ENCODE measurements at places on chromosomes 6 and 20.
A peak's percentile ranks its signal among the peaks of the same experiment; 100 is the strongest.

DNA sequence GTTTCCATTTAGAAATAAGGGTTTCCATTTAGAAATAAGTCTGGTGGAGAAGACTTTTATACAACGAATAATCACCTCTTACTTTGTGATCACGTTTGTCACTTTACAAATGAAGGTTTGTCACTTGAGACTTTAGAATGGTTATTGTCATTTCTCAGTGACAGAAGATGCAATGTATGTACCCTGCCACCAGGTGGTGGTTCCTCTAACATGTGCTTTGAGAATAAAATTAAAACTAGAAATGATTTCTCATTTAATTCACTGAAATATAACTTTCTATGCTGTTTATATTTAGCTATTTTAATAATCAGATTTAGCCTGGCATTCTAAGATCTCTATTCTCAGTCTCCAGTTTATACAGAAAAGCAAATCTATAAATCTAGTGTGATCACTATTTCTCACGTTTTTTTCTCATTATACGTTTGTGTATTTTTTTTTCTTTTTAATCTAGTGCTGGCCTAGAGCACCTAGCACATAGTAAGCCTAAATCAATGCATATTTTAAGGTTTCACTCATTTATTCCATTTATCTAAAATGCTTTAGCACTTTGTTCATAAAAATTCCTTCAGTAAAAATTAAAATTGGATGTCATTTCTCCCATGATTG is 57.4 kb upstream of the TFAP2D start:
- DNase-seq, result no peak

DNA sequence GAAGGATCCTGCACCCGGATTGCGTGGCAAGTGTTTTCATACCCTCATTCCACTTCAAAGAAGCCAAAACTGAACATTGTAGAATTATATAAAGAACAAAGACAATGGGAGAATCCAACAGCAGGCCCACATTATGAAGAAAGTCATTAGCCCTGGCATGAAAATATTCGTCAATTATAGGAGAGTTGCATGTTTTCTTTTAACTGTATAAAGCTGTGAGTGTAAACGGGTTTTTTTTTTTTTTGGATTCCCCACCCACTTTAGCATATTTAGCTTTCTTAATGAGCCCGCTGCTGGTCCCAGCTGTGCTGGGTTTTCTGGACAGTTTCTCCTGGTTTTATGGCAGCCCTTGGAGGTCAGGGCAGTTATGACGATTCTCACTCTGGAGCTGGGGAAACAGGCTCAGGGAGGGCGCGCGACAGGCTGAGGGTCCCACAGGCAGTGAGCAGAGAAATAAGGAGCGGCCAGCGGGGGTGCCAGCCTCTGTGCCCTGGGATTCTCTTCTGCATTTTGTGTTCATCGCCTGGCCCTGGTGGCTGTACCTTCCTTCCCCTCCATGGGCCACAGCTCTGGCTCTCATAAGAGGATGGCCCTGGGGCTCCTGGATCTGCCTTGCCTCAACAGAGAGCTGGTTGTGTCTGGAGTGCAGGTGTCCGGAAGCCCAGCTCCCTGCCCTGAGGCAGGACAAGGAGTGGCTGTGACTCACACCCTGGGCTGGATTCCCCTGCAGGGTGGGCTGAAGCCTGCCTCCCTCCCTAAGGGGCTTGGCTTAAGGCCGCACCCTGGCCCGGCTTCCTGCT is 24.1 kb upstream of the SULF2 start:
- no peak for DNase-seq

DNA sequence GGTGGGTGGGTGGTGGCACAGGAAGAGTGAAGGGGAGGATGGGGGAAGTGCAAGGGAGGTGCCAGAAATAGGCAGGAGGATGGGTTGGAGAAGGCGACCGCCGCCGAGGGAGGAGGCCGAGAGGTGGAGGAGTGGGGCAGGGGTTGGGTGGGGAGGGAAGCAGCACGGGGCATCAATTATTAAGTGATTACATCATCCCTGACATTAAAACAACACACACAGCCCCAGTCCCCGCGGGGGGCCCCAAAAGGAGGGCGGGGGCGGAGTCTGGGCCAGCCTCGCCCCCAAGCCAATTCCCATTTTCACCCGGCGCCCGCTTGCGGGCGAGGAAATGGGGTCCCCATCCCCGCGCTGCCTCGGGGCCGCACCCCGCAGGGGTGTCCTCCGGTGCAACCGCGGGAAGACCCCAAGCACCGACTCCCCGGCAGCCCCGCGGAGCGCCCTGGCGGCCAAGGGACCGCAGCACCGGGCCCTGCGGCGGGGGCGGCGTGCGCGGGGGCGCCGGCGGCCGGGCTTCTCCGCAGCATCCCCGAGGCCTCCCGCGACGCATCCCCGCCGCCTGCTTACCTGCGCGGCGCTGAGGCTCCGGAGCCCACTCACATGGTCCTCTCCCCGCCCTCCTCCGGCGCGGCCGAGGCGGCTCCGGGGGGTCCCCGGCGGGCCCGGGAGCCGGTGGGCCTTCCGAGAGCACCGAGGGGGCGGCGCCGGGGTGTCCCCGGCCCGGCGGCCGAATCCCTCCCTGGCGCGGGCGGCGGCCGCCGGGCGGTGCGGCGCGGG is 663 bp downstream of the FYN start:
- peak; percentile 48 for DNase-seq

GRCh38 chr20:46063151-46063550 is 26.6 kb downstream of the NCOA5 start:
- no peak for DNase-seq

DNA sequence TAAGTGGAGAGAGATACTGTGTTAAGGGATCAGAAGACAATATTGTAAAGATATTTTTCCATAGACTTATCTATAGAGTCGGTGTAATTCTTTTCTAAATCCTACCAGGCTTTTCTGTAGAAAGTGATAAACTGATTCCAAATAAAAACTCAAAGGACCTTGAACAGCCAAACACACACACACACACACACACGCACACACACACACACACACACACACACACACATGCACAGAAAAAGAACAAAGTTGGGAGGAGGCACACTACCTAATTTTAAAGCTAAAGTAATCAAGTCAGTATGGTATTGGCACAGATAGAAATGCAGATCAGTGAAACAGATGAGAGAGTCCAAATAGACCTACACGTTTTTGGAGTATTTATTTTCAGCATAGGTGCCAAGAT is 456.2 kb downstream of the CDC5L start:
- no peak for DNase-seq

GRCh38 chr20:64070244-64070993 is 7.4 kb downstream of the TCEA2 start:
- no peak for DNase-seq

- DNase-seq, result no peak
These were observed 15.9 kb upstream of the PCSK2 start for GRCh38 chr20:17210983-17211382.

DNA sequence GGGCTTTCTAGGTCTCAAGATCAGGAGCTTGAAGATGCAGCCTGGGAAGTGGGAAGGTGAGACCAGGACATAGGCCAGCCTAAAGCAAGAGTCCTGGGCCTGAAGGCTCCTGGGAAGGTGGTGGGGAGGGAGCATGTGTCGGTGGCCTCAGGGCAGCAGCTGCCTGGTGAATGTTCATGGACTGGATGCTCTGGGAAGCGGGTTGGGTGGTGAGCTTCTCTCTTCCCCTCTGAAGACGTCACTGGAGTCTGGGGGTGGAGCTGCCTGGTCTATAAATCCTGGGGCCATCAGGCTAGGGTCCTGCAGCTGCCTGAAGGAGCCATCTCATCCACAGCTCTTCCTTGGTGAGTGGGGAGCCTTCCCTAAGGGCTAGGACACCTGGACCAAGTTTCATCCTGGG is at the start of gene GNRH2:
GNRH2 (plus strand) TSS at position 301 of the 400 bp plus-strand sequence. CDS start 793 bp downstream, outside the sequence.
- no peak for DNase-seq

DNA sequence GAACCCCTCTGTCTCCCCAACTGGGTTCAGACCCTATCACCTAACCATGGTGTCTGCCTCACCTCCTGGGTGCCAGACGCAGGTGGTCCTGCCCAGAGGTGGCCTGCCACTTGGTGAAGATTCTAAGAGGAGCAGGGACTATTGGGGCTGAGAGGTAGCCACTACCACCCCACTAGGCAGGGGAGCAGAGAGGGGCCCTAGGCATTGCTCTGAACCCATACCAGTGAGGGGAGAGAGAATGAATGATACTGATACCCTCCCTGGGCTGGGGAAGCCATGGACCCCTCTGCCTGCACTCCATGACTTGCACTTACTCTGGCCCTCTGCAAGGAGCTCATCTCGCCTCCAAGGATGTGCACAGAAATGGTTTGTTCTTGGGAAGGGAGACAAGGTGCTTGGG is 31.7 kb upstream of the SPDEF start:
- no peak for DNase-seq

- no peak for DNase-seq
These were observed 47.1 kb downstream of the ELMO2 start for GRCh38 chr20:46359233-46359751.

DNA sequence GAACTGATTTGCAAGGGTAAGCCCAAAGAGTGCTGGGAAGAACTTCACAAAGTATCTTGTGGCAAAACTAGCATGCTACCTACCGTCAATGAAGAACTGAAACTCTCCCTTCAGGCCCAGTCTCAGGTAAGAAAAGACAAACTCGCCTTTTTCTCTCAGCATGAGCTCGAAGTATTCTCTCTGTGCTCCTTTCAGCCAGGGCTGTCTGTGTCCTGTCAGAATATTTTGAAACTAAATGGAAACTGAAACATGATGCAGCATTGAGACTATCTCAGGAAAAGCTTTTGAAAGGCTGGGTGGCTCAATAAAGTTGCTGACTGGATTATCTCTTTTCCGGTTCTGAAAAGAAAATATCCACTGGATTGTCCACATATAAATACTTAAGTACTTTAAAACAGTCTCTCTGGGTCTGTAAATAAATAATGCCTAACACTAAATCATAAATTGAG is 696 bp downstream of the CALHM5 start:
- no peak for DNase-seq

DNA sequence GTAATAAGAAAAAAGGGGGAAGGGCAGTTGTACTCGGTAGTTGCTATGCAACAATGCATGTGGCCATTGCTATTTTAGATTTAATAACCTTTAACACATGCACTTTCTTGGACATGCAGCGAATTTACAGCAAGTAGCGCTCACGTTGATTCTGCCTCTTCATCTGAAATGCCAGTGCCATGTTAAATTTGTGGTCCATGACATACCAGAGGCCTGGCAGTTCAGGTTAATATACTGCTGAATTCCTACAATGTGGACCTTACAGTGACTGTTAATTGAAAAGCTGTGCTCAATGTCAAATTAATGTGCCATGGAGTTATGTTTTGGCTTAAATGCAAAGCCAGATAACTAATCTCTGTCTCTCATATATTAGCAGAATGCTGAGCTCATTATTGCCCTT is 699.7 kb downstream of the DOK5 start:
- no peak for DNase-seq
